ENCODE measurements at places on chromosomes 16 and 17.
A peak's percentile ranks its signal among the peaks of the same experiment; 100 is the strongest.

DNA sequence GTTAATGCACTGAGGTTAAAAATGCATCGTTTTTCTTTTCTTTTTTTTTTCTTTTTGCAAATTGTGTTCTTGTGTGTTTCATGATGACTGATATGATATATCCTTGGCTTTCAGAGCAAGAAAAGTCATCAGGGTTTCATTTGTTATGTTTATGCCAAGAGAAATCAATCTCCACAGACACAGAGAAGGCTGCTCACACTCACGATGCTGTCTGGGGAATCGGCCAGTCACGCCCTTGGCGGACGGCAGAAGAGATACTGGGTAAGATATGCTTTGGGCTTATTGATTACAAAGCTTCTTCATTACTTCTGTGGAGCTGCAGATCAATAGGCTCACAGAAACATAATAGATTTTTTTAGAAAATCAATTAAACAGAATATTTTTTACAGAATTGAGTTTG lies 42.2 kb upstream of the TNRC6C start:
- DNase-seq, result no peak

GRCh38 chr16:21645261-21645721 lies 7.1 kb downstream of the IGSF6 start:
- peak; percentile 29 for DNase-seq

GRCh38 chr17:731644-732066 lies 741 bp upstream of the TLCD3A start:
- no peak for DNase-seq

GRCh38 chr16:87346517-87347060 lies 29.4 kb upstream of the C16orf95 start:
- no peak for DNase-seq

DNA sequence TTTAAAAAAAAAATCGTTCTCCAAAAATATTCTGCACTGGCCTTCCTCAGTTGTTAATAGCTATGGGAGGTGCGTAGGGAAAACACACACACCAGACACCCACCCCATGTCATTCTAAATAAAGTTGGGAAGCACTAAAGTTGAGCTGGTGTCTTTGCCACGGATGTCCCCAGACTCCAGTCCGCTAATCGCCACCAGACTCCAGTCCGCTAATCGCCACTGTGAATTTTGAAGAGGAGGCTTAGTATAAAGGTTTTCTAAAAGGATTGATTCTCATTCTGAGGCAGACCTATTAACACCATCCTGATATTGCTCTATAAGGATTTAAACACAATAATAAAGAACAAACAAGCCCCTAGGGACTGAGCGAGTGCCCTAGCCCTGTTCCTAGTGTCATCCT lies 22.7 kb upstream of the CPSF4L start:
- no peak for DNase-seq

DNA sequence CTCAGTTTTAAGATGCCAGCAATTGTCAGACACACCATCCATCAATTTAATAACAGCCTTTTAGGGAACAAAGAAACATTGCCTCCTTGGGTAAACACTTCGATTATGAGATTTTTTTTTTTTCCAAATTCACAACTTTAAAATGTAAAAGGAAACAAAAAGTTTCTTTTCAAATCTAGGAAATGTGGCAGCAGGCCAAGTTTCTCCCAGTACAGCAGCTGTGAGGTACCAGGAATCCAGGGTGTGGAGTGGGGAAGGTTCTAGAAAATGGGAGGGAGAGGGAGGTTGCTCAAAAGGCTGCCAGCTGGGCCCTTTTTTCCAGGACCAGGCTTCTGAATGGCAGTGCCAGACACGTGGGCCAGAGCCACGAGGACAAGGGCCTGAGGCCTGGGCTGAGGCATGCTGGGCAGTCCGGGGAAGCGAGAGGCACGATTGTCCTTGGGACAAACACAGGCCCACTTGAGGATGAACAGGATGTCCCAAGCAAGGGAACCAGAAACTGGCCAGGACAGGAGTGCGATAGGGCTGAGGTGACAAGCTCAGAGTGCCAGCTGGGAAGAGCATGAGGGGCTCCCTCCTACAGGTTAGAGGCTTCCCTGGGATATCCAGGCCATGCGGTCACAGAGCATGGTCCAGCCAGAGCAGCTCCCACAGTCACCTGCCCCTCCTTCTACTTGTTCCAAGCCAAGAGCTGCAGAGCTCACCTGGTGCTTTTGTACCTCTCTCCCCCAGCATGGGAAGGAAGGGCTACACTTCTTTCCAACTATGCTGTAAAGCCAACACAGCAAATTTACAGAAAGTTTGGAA lies 215.1 kb downstream of the KATNIP start:
- DNase-seq, result no peak

DNA sequence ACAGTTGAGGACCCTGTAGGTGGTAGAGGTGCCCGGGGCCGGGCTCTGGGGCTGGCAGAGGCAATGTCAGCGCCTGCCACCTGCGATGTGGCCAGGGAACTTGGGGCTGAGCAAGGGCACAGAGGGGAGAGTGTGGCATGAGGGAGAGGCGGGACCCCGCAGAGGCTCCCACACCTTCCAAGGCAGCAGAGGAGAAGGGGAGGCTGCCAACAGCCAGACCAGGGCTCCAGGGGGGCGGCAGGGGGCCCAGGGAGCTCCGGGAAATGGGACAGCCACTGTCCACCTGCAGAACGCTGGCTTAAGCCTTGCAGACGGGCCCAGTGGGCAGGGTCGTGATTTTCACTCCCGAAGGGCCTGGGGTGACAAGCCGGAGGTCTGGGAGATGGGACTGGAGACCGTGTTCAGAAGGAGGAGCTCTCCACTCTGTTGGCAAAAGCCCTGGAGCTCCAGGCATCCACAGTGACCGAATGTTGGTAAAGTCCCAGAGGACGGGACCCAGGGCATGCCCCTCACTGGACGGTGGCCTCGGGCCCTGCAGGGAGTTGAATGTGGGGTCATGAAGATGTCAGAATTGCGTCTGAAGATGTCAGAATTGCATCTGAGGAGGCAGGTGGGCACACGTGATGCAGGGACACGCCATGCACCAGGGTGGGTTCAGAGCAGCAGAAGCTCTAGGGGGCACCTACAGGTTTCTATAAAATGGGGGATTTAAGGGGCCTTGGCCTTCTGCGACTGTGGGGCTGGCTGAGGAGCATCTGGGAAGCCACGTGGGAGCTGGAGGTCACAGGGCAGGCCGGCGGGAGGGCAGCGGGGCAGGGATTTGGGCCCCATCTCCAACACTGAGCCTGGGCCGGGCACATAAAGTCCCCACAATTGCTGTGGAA lies 18.6 kb downstream of the CD7 start:
- DNase-seq, result no peak

DNA sequence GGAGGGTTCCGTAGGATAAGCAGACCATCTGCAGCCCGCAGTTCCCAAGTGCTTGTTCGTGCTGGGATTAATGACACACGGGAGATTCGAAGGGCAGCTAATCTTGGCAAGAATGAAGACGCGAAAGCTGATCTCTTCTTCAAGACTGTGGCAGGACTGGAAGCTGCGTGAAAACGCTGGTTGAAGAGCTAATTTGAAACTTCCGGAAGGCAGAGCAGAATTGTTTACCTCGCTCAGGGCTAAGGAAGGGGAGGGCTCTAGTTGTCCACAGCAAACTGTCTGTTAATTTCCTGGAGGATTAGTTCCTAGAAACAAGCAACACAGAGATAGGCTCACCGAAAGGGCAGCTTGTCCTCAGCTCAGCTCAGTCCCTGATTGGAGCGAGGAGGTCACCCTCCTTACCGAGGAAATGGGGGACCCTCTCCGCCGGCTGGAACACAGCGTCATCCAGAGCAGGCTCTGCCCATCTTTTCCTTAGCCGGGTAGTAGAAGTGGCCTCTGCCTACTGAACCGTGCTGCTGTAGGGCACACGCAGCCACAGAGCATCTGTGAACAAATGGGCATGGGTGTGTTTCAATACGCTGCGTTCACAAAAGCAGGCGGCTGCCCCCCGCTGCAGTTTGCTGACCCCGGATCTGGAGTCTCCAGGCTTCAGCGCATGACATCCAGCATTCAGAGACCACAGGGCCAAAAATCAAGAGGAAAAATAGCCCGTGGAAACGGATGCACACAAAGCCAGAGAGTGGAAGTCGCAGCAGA lies 16.7 kb upstream of the BAIAP2 start:
- DNase-seq, result no peak

- no peak for DNase-seq
Measured at GRCh38 chr17:48244121-48244711, 136.7 kb downstream of the SNX11 start.

DNA sequence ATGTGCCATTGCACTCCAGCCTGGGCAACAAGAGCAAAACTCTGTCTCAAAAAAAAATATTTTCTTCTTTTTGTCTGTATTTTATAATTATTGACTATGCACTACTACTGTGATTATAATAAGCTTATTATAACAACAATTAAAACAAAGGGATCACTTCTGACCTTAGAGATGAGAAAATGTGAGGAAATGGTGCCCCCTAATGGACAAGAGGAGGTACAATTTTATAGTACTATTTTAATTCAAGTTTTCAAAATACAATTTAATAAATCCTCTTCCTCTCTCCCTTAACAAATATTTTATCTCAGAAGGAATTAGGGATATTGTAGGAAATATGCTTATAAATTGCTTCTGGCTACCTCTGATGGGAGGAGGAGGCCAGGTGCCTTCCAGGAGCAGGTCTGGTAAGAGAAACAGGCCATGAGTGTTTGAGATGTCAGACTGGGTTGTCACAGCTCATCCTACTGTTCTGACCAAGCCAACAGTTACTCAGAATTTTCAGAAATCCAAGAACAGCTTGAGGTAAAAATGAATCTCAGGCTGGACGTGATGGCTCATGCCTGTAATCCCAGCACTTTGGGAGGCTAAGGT lies 14.0 kb downstream of the VPS53 start:
- no peak for DNase-seq

DNA sequence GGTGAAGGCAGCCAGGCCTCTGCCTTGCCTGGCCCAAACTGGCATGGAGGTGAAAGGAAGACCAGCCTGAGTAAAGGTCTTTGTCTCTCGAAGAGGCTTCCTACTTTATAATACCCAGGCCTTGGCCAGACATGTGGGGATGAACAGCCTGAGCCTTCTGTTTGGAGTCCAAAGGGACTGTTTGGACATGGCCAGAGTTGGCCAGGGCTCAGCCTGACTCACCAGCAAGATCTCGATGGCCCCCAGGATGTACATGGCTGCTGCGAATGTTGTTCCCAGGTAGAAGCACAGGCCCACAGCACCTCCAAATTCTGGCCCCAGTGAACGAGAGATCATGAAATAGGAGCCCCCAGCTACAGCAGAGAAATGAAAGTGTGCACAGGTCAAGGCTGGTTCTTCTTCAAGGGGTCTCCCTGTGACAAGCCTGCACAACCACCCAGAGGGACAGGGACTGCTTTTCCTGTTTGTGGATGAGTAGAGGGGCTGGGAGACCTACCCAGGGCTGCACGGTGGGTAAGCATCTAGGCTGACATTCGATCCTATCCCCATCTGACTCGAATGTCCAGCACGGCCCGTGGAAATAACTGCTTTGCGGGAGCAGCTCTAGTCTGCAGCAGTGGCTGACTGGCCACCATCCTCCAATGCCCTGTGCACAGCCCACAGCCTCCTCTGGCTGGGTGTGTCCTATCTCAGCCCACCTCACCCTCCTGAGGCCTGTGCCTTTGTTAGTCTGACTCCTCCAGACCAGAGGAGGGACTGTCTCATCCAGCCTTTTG lies 10.7 kb upstream of the LCAT start:
- DNase-seq, result no peak

DNA sequence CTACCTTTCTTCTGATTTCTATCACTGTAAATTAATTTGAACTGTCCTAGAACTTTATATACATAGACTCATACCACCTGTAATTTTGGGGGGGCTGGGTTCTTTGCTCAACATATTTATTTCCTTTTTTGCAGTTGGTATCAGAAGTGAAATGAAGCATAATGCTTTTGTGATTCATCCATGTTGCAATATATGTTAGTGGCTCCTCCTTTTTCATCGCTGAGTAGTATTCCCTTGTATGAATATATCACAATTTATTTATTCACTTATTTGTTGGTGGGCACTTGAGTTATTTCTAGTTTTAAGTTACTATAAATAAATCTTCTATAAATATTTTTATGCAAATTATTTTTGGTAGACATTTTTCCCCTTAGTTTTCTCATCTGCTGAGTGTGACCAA lies 336.4 kb downstream of the HS3ST3B1 start:
- DNase-seq, result no peak

- no peak for DNase-seq
Measured at GRCh38 chr17:17738901-17739300, 57.6 kb downstream of the RAI1 start.

DNA sequence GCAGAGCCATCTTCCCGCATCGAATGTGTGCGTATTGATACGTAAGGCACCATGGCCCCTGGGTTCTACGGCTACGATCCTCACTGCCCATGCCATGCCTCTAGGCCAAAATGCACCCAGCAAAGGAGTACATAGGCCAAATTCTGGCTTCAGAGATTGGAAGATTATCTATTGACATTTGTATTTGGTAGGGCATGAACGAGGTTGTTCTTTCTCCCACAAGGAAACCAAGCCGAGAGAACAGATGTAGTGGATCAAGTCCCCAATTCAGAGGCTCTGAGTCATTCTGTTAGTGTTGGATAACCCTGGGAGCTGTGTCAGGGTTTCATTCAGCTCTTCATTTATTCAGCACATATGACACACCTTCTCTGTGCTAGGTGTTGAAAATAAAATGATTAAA lies 36.5 kb downstream of the HOXB1 start:
- peak; percentile 76 for DNase-seq

GRCh38 chr16:85891033-85891775 lies 7.8 kb upstream of the IRF8 start:
- no peak for DNase-seq

GRCh38 chr16:14378131-14378551 lies 251.9 kb downstream of the PARN start:
- DNase-seq, result no peak

- DNase-seq, result no peak
Measured at GRCh38 chr17:55172612-55173011, 92.1 kb upstream of the HLF start.

DNA sequence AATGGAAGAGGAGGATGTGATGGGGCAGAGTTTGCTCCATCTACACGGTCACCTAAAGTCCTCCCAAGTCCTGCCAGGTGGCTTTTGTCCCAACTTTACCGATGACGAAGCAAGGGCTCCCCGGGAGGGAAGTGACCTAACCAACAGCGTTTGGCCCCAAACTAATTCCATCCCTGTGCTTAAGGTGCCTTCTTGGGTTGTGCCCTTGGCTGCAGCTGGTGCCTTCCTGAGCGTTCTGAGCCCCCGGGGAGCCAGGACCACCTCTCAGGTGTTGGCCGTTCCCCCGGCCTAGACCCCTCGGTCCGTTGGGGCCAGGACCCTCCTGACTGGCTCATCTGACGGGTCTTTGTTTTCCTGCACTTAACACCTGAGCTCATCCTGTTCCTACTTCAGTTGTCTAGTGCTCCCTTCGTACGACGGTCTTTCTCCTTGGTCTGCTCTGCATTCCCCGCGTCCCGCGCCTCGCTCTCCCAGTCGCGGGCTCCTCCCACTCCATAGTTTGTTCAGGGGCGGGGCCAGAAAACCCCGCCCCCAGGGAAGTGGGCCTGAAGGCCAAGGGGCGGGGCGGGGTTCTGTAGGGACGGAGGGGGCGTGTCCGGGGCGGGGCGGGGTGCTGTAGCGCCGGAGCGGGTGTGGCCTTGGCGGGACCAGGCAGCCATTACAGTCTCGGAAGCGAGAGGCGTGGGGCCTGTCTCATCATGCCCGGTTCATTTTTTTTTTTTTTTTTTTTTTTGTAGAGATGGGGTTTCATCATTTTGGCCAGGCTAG lies 822 bp upstream of the ZSCAN10 start:
- peak; percentile 58 for DNase-seq

GRCh38 chr17:54678158-54678557 lies 222.5 kb upstream of the TOM1L1 start:
- no peak for DNase-seq

All from stromal cell of bone marrow (primary cell).